ENCODE measurements at places on chromosomes 1 and 21.
A peak's percentile ranks its signal among the peaks of the same experiment; 100 is the strongest.

- DNase-seq = no peak
Measured at GRCh38 chr21:38979271-38980121, 173.8 kb downstream of the ETS2 start.

- DNase-seq = no peak
Measured at GRCh38 chr21:45607021-45607908, 36.3 kb upstream of the PCBP3 start.

- DNase-seq = peak; percentile 68
Measured at GRCh38 chr1:198904321-198904720, 265.5 kb downstream of the PTPRC start.

GRCh38 chr1:25431955-25432719 lies 1.4 kb downstream of the MACO1 start:
- peak; percentile 36 for DNase-seq

DNA sequence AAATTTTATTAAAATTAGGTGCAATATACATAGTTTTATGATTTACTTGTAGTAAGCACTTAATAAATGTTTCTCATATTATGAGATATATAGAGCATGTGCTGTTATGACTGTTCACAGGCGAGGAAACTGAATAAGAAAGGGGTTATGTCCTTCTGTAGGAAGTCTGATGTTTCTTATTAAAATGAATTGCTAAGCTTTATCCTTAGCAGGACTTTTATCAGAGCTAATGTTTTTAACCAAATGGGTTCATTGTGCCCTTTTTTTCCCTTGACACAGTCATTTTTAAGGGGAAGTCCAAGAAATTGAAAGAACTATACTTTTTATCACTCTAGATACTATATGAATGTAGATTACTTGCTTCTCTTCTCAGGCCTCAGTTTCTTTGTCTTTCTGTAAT lies 285.2 kb downstream of the PTPRC start:
- no peak for DNase-seq

DNA sequence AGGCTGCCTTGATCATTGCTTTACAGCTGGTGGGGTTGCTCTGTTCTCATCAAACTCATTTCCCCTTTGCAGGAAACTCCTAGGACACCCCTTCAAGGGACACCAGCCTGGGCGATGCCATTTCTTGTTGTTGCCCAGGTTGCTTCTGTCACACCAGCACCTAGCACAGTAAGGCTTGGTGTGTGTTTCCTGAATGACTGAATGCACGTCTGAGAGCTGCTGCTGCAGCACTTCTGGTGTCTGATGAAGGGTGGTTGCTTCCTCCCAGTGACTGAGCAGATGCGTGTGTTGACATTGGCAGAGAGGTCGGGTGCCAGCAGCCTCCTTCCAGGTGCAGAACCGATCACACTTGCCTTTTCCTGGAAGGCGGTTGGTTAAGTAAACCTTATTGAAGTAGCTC lies 477.4 kb downstream of the CAMTA1 start:
- no peak for DNase-seq

DNA sequence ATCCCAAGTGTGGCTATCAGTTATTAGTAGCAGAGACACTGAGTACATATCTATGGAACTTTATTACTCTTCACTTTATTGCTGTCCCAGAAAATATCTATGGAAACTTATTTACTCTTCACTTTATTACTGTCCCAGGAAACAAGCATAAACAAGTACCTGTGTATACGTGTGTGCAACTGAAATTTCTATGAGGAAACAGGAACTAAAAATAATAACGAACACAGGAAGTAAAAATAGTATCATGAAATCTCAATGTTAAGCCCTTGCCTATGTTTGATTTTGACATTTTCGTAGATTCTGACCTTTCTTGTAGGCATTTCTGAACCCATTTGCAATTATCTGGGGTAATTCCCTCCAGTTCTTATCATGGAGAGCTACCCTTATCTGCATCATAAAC lies 64.9 kb upstream of the KRTAP19-8 start:
- DNase-seq = no peak

DNA sequence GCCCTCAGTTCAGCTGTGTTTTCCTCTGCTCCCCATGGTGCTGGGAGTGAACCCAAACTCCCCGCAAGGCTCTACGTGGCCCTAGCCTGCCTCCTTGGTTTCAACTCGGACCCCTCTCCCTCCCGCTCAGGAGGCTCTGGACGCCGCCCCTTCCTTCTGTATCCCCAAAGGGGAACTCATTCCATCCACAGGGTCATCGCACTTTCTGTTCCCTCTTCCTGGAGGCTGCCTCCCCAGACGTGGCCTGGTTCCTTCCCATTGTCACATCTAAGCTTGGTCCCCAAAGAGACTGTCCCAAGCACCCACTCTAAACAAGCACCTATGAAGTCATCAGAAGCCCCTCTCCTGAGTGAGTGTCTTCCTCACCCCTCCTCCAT lies 10.9 kb downstream of the KCNAB2 start:
- no peak for DNase-seq

- no peak for DNase-seq
Measured at GRCh38 chr1:184820218-184820750, 65.6 kb upstream of the EDEM3 start.

GRCh38 chr1:207644852-207645634 lies at the start of gene CR1L:
TSS of gene CR1L (plus strand) at chr1:207645133. CDS start at chr1:207645234, 101 bp downstream.
- peak; percentile 87 for DNase-seq

- no peak for DNase-seq
Measured at GRCh38 chr1:153848805-153849204, 73.6 kb downstream of the SLC27A3 start.

DNA sequence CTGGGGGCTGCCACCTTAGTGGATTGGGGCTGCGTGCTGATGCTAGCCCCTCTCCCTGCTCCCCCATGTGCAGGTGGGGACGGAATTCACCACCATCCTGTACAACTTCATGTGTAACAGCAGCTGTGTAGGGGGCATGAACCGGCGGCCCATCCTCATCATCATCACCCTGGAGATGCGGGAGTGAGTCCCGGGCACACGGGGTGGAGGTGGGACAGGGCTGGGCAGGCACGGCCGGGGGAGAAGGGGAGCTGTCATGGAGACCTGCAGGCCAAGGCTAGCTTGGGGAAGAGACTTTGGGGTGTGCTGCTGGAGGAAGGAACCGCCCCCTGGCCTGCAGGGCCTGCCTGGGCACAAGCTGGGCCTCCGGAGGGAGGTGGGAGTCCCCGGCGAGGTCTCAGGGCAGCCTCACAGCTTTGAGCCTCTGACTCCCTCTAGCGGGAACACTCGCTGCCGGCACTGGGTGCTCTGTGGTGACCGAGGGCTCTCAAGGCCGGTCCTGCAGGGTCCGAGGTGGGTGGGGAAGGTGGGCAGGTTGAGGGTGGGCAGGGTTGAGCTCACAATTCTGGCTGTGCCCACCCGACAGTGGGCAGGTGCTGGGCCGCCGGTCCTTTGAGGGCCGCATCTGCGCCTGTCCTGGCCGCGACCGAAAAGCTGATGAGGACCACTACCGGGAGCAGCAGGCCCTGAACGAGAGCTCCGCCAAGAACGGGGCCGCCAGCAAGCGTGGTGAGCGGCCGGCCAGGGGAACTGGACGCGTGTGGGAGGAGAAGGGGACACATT lies 25.0 kb upstream of the CCDC27 start:
- DNase-seq = peak; percentile 31

DNA sequence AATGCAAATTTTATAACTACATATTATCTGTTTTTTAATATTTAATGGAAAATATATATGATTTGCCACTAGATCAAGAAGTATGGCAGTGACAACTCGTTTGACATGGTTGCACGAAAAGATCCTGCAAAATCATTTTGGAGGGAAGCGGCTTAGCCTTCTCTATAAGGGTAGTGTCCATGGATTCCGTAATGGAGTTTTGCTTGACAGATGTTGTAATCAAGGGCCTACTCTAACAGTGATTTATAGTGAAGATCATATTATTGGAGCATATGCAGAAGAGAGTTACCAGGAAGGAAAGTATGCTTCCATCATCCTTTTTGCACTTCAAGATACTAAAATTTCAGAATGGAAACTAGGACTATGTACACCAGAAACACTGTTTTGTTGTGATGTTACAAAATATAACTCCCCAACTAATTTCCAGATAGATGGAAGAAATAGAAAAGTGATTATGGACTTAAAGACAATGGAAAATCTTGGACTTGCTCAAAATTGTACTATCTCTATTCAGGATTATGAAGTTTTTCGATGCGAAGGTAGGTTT lies 556 bp downstream of the IFI44 start:
- peak; percentile 13 for DNase-seq
